ENCODE measurements at places on chromosomes 2 and 18.

DNA sequence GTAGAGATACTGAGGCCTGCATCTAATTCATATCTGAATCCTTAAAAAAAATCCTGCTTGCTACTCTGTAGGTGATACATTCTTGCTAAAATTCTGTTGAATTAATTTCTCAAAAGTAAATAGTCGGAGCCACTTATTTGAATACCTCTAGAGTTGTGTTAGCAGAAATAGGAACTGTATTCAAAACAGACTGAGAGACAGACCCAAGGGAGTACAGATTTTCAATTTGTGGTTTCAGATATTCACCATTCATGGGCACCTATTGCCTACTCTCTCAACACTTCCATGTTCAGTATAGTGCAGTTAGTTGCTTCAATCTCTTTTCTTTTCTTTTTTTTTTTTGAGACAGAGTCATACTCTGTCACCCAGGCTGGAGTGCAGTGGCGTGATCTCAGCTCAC is 46.6 kb upstream of the CTLA4 start:
- peak; percentile 59 for DNase-seq

DNA sequence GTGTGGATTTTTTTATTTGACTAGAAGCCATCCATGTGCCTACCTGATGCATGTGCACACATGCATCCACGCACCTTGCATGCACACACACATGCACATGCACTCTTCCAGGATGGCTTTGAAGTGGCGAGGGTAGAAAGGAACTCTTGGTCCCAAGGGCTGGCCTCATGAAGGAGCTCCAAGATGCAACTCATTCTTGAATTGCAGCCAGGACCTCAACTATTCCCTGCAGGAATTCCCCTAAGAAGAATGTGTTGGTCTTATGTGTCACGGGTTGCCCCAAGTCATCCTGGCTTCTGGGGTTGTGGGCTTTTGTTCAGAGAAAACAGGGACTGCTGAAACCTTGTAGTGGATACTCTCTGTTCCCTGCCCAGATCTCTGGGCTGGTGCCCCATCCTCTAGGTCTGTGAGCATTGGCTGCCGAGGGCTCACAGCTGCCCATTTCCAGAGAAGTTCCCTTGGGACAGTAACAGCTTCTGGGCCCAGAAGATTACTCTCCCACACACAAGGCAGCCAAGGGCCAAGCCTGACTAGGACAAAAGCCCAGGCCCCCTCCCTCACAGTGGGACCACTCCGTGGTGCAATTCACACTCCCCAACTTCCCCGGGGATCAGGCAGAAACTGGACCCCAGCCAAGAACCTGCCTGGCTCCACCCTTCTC is 137.6 kb downstream of the COPS8 start:
- no peak for DNase-seq

GRCh38 chr2:58543442-58543841 is 302.3 kb upstream of the FANCL start:
- no peak for DNase-seq

GRCh38 chr18:10057401-10057893 is 143.6 kb downstream of the VAPA start:
- DNase-seq: no peak

- no peak for DNase-seq
Observed at GRCh38 chr2:95333888-95334338, 36.8 kb downstream of the KCNIP3 start.

DNA sequence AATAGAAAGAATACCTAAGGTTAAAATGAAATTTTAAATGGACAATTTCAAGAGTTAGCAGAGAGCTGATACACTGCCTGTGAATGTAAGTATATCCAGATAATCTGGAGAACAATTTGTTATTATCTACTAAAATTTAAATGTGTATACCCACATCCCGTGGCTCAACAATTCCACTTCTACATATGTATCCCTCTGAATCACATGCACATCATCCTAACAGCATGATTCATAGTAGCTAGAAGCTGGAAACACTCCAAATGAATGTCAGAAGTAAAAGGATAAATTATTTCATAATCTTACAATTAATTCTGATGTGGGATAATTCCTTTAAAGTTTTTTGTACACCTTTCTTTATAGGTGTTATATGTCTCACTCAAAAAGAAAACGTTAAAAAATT is 87.9 kb downstream of the CNTNAP5 start:
- DNase-seq: no peak

DNA sequence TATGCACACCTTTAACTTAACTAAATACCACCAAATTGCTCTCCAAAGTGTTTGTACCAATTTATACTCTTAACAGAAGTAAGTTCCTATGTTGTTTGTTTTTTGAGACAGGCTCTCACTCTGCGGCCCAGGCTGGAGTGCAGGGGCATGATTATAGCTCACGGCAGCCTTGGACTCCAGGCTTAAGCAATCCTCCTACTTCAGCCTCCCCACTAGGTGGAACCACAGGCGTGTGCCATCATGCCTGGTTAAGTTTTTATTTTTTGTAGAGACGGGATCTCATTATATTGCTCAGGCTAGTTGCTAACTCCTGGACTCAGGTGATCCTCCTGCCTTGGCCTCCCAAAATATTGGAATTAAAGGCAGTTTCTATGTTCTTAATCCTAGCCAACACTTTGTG is 13.1 kb upstream of the NAB1 start:
- no peak for DNase-seq

All from NAMALWA (cell line).